Coronary artery (tissue), 2 donors: ENCODE measurements at places on chromosomes 3 and 15.

GRCh38 chr15:46366360-46367007 lies 731.7 kb downstream of the SQOR start:
- DNase-seq: no peak

DNA sequence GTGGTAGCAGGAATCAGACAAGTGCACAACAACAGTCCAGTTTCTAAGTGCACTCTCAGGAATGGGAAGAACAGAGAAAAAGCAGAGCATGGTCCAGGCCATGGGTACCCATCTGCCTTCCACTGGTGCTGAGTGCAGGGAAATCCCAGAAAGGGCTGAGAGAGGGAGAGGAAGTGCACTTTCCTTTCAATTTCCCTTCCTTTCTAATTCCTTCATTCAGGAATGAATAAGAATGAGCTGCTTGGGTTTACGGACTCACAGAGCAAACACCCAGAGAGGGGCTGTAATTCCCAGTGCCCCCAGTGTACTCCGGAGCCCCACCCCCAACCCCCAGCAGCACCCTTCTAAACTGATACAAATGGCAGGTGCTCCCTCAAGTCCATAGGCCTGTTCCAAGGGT lies 300.6 kb downstream of the FOXP1 start:
- no peak for DNase-seq

DNA sequence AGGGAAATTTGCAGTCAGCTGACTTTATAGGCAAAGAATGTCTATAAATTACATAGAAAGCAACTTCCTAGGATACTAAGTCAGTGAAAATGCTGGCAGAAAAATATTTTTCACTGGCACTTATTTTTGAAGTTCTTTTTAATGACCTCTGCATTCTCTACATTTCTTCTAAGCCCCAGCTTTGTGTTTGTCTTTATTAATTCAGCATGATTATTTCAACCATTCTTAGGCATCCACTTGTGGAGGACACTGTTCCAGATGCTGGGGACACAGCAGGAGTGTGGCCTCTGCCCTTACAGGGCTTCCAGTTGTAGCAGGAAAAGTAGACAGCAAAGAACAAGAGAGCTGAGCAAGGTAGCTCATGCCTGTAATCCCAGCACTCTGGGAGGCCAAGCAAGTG lies 15.0 kb downstream of the LRRK1 start:
- DNase-seq: no peak

GRCh38 chr3:153252963-153253362 lies 90.9 kb downstream of the RAP2B start:
- no peak for DNase-seq

DNA sequence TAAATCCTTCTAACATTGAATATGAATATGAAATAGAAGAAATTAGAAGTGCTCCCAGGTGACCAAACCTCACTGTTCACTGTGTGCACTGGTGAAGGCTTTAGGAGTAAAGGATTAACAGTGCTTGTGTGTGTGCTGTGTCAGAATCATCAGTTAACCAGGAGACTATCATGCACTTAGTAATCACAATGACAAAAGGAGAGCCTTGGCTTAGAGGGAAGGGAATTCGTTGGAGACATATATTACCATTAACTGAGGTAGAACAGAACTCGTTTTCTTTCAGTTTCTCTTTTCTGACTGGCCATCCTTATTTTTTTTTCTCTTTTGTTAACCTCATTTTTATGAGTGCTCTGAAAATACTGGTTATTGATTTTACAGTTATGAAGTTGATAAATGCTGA lies 213.3 kb upstream of the GBE1 start:
- DNase-seq: no peak

GRCh38 chr15:66936109-66936860 lies 129.1 kb upstream of the SMAD3 start:
- peak; percentile 72 for DNase-seq

- DNase-seq: no peak
These were observed 338.2 kb upstream of the ATP10A start for GRCh38 chr15:26201177-26201858.

GRCh38 chr3:127015282-127016042 lies 32.5 kb downstream of the PLXNA1 start:
- no peak for DNase-seq

GRCh38 chr3:187987187-187987586 lies 166.8 kb upstream of the LPP start:
- DNase-seq: no peak

GRCh38 chr3:177146646-177147045 lies 50.6 kb downstream of the TBL1XR1 start:
- DNase-seq: no peak

GRCh38 chr3:149296972-149297371 lies 36.5 kb downstream of the TM4SF18 start:
- no peak for DNase-seq

DNA sequence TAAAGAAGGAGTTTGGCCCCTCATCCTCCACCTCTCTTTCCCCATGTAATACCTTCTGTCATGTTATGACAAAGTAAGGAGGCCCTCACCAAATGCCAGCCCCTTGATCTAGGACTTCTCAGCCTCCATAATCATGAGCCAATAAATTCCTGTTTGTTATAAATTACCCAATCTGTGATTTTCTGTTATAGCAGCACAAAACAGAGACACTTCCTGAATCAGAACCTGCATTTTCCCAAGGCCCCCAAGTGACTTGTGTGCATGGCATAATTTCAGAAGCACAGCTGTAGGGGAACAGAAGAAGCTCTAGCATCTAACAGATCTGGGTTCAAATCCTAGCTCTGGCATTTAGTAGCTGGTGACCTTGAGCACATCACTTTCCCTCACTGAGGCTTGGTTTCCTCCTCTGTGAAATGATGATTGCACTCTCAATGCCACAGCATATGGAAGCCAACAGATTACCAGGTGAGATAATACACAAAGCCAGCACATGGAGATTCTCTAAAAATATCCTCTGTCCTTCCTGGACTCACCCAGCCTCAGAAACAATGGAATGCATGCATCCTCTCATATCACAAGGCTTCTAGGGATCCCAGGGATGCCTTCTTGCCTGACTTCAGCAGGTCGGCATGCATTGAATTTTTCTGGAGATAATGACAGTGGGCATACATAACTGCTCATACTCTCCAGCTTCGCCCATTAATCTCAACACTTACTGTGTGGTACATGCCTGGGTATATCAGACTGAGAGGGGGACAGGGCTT lies 26.3 kb downstream of the TLNRD1 start:
- no peak for DNase-seq
